Osteoblast (primary cell): ENCODE measurements at places on chromosomes 5 and 9. TPM values are rescaled to one million over a fixed set of nuclear protein-coding genes. Genes with fewer than 3 reads are reported as not detected.
A peak's percentile ranks its signal among the peaks of the same experiment; 100 is the strongest.

- peak; percentile 72 for DNase-seq
These were observed 107.9 kb downstream of the RXRA start for GRCh38 chr9:134433909-134434882.

The PCDHA1 gene
- not detected in 2 replicates for total RNA-seq

The GFI1B gene
- under 0.01 TPM in 1 of 2 replicates, not detected in the other for total RNA-seq

The PCDHB12 gene
- total RNA-seq: 0.59 and 0.72 TPM in 2 replicates

DNA sequence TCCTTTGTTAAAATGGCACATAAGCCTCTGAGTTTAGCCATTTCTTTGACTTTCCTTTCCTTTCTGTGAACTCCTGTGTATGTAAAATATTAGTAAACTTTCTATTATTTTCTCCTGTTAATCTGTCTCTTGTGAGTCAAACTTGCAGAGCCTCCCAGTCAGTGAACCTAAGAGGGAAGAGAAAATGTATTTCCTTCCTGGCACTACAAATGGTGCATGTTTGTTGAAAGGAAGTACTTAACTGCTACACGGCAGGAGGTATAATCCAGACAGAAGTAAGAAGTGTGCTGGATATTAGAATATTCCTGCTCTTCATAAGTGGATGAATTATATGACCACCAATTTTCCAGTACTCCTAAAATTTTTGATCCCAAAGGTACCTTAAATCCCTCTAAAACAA, 23.0 kb downstream of the CTSL start:
- no peak for DNase-seq
